ENCODE measurements at places on chromosomes 7 and 10. TPM values are rescaled to one million over a fixed set of nuclear protein-coding genes. Genes with fewer than 3 reads are reported as not detected.
A peak's percentile ranks its signal among the peaks of the same experiment; 100 is the strongest.

DNA sequence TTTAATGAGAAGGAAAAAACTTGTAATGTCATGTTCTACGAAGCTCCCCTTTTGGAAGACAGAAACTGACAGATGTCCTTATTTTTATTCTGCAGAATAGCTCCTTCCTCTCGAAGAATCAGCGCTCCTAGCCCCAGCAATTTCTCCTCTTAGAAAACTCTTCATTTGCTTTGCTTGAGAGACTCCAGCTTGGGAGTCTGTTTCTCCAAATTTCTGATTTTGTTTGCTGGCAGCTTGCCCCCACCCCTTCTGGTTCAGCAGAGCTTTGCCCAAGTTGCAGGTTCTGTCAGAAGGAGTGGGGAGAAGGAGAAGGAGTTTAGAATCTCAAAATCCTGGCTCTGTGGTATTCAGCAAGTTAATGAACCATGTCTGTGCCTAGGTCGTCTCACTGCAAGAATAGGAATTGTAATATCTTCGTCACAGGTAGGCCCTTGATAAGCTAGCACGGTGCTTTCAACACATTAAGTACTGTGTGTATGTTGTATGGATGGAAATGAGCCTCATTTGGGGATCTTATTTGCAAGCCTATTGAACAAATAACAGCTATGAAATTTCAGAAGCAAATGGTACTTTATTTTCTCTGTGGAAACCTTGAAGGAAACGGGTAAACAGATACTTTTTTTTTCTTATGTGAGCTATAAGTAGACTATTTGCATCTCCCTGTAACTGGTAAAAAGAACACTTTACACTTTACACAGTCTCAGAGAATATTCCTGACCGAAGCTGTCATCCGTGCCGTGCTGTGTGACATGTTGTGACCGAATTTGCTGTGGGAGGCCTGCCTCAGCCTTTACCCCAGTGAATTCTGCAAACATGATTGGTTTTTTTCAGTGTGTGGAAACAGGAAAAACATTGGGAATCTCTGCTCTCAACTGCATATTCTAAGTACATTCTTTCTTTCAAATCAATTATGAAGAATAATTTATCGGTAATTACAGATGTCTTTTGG is 290.9 kb downstream of the CAMK1D start:
- no peak for DNase-seq

- no peak for DNase-seq
These were observed 294.3 kb upstream of the KIAA1217 start for GRCh38 chr10:23914641-23915040.

GRCh38 chr7:17870406-17870805 is 69.9 kb downstream of the SNX13 start:
- DNase-seq: no peak

Gene PRSS58
- not detected for total RNA-seq

Gene CHAT
- total RNA-seq: not detected

Gene NEBL
- 0.10 TPM for total RNA-seq

- DNase-seq: peak; percentile 4
These were observed 153.6 kb downstream of the PHF14 start for GRCh38 chr7:11127114-11127785.

GRCh38 chr7:23967949-23968599 is 258.1 kb downstream of the STK31 start:
- peak; percentile 31 for DNase-seq

DNA sequence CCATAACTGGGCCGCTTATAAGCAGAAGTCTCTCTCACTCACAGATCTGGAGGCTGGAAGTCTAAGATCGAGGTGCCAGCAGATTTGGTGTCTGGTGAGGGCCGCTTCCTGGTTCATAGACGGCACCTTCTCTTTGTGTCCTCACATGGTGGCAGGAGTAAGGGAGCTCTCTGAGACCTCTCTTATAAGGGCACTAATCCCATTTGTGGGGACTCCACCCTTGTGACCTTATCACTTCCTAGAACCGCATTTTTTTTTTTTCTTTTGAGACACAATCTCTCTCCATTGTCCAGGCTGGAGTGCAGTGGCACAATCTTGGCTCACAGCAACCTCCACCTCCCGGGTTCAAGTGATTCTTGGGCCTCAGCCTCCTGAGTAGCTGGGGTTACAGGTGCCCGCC is 8.1 kb downstream of the FBH1 start:
- no peak for DNase-seq

DNA sequence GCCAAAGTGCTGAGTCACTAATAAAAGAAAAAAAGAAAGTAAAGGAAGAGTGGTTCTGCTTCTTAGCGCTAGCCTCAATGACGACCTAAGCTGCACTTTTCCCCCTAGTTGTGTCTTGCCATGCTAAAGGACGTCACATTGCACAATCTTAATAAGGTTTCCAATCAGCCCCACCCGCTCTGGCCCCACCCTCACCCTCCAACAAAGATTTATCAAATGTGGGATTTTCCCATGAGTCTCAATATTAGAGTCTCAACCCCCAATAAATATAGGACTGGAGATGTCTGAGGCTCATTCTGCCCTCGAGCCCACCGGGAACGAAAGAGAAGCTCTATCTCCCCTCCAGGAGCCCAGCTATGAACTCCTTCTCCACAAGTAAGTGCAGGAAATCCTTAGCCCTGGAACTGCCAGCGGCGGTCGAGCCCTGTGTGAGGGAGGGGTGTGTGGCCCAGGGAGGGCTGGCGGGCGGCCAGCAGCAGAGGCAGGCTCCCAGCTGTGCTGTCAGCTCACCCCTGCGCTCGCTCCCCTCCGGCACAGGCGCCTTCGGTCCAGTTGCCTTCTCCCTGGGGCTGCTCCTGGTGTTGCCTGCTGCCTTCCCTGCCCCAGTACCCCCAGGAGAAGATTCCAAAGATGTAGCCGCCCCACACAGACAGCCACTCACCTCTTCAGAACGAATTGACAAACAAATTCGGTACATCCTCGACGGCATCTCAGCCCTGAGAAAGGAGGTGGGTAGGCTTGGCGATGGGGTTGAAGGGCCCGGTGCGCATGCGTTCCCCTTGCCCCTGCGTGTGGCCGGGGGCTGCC is at the start of gene IL6:
Gene IL6, plus strand, starts transcription at position 294 of the 807 bp plus-strand sequence. Its CDS starts 63 bp downstream, at position 357.
- peak; percentile 47 for DNase-seq

Gene NME8
- total RNA-seq: not detected

Data from activated naive CD4-positive, alpha-beta T cell treated with anti-CD3 and anti-CD28 coated beads for 36 hours (primary cell).